Stimulated activated CD4-positive, alpha-beta T cell treated with anti-CD3 and anti-CD28 coated beads, Interleukin-15, amount 100 ng/mL, for 24 hours (primary cell): ENCODE measurements at places on chromosomes 13 and 19.

DNA sequence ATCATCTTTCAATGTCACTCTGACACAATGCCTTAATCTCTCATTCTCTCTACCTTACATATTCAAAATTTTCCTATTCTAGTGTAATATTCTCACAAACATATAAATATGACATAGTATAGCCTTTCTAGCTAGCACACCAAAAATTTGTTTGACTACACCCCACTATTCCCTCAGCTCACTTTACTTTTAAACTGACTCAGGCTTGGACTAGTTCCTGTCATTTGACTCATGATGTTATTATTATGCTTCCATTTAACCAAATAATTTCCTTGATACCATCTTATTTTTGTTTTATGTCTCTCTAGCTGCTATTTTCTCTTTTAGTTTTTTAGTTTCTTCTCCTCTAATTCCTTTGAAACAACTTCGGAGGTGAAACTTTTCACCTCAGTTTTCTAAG is 1745.6 kb upstream of the PCDH20 start:
- no peak for DNase-seq

DNA sequence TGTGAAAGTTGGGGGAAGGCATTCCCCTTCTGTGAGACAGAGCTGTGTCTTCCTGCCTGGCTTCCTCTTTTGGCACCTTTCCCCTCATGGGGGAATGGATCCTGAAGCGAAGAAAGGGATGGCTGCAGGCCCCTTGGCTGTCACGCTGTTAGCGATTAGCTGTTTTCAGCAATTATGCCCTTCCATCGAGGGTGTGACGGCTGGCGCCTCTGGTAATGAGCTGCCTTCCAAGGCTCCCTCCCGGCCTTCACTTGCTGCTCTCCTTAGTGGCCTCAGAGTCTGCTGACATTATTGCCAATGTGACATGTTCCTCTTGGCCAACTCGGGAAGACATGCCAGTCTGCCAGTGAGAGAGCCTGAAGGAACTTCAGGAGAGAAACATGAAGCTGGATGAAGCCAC is 162.1 kb downstream of the ZIC5 start:
- no peak for DNase-seq

- DNase-seq = no peak
These were observed 220.1 kb upstream of the SERP2 start for GRCh38 chr13:44153496-44153895.

- no peak for DNase-seq
These were observed 9.6 kb upstream of the SACS start for GRCh38 chr13:23443110-23443509.

- DNase-seq = no peak
These were observed 137.3 kb downstream of the ZIC5 start for GRCh38 chr13:99834246-99834645.
